ENCODE measurements at places on chromosomes 2 and 18.

GRCh38 chr18:63495675-63496074 is 18.9 kb downstream of the SERPINB5 start:
- DNase-seq: no peak

DNA sequence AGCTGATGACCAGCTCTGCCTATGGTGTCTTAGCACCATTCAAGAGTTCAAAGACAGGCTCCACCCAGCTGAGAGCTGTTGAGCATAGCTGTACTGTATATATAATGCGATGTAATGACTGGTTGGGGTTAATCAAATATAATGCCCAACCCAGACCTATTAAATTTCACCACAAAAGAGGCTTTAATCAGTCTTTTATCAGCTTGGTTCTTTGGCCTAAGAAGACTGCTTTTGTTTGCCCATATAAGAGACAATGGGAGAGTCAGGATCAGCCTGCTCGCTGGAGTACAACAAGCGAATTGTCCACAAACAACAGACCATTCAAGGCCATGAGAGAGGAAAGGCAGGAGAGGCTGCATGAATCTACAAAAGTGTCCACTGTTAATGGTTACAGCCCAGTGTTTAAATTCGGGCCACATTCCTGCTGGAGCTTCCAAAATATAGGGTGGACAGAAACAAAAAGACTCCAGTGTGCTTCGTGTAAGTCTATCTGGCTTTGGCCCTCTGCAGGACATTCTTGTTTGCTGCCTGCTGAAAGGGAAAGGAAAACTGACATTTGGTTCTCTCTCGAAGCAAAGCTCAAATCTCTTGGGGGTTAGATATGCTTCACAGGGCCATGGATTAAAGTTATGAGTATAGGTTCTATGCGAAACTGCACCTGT is 299.0 kb upstream of the FBXO11 start:
- no peak for DNase-seq

- no peak for DNase-seq
These were observed 791.9 kb upstream of the SOX11 start for GRCh38 chr2:4900242-4900641.

GRCh38 chr18:77899972-77900754 is 650.5 kb downstream of the GALR1 start:
- DNase-seq: peak; percentile 67

- DNase-seq: no peak
These were observed 81.6 kb downstream of the RTN4 start for GRCh38 chr2:54968561-54969218.

GRCh38 chr2:222711315-222711940 is 40.0 kb downstream of the MOGAT1 start:
- DNase-seq: no peak

GRCh38 chr2:18860179-18860578 is 270.8 kb upstream of the NT5C1B start:
- DNase-seq: no peak

GRCh38 chr18:32735781-32736180 is 37.0 kb downstream of the KLHL14 start:
- DNase-seq: no peak

DNA sequence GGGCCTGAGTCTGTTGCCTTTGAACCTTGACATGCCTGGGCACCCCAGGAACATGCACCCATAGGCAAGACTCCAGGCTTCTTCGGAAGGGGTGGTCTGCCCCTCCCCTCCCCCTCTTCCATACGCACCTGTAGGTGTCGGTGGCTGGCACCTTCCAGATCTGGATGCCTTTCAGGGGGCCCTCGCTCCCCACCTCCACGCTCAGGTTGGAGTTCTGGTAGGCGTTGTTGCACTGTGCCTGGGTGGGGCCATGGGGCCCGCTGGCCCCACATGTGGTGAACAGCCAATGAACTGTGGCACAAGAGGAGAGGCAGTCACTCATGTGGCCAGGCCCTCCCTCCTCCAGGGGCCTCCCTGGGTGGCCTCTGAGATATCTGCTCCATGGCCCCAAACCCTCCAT is 135.8 kb downstream of the CLIP4 start:
- DNase-seq: no peak

GRCh38 chr18:37383036-37383785 is 182.4 kb downstream of the CELF4 start:
- DNase-seq: no peak

- DNase-seq: no peak
These were observed 250.6 kb upstream of the HNRNPA3 start for GRCh38 chr2:176961775-176962619.

DNA sequence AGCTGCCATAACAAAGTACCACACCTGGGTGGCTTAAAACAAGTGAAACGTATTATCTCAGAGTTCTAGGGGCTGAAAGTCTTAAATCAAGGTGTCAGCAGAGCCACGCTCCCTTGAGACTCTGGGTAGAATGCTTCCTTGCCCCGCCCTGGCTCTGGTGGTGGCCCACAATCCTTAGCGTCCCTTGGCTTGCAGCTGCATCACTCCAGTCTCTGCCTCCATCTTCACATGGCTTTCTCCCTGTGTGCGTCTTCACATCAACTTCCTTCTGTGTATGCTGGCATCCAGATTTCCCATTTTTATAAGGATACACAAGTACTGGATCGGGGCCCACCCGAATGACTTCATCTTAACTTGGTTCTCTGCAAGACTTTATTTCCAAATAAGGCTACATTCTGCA is 62.5 kb downstream of the MRO start:
- DNase-seq: no peak

- no peak for DNase-seq
These were observed 384.9 kb upstream of the NXPH2 start for GRCh38 chr2:139165041-139165440.

DNA sequence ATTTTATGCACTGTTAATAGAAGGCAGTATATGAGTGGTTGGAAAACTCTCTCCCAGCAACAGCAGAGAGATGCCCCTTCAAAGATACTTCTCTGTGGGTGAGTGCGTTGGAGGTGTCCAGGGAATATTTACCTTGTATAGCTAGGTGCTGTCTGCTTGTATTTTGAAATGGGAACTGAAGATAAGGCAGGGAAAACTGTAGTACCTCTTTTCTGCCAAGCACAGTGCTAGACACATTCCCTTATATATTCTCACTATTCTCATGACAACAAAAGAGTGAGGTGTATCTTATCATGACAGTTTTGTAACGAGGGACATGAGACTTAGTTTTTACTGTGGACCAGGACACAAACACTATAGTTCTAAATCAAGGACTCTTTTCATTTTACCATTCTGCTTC is 2.1 kb downstream of the TTC39C start:
- DNase-seq: no peak

- DNase-seq: no peak
These were observed 70.8 kb downstream of the DTNA start for GRCh38 chr18:34780856-34781255.

DNA sequence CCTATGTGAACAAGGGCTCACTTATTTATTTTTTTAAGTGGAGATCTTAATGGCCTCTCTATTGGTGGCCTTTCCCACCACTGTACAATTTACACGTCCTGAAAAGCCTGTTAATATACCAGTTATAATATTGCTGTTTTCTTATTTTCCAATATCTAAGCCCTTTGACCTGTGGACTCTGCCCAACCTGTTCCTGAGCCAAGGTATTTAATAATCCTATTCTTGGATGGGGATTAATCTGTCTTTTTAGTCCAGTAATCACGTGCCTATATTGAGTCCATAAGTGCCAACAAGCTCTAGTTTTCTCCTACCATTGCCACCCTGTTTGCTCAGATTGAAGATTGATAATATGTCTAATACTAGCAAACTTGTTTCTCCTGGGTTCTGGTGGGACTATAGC is 42.7 kb downstream of the MBD5 start:
- DNase-seq: no peak

DNA sequence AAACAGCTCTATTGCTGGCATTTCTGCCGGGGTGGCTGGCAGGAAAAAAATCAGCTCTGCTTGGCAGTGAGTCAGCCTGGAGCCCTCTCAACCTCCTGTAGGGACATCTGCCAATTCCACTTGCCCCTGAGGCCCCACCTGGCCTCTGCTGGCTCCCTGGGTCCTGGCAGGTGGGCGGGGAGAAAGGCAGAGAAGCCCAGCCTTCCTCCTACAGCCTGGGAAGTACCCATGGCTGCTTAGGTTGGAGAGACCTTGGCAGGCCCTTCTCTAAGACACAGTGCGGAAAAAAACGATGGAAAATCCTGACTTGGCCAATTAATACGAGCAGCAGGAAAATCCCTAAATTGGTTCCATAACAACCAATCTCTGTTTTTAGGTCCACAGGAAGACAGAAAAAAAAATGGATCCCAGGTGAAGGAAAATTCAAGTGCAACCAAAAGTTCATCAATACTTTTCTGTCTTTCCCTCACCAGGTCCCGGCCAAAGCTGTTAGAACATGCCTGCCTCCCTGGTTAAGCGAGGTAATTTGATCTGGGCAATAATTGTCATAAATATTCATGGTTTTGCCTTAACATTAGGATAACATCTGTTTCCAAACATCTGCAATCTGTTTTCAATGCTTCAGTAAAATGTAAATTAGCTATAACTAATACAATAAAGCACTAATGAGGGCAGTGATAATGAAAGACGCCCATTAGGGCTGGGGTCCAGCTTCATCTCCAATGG is 245.9 kb downstream of the TFCP2L1 start:
- no peak for DNase-seq

GRCh38 chr2:55120634-55121359 is 70.5 kb upstream of the RTN4 start:
- no peak for DNase-seq

GRCh38 chr2:181847702-181848101 is 43.8 kb upstream of the ITPRID2 start:
- no peak for DNase-seq

GRCh38 chr18:60996822-60997221 is 336.4 kb upstream of the CDH20 start:
- DNase-seq: no peak

GRCh38 chr2:143132355-143132754 is 3.1 kb downstream of the ARHGAP15 start:
- no peak for DNase-seq

DNA sequence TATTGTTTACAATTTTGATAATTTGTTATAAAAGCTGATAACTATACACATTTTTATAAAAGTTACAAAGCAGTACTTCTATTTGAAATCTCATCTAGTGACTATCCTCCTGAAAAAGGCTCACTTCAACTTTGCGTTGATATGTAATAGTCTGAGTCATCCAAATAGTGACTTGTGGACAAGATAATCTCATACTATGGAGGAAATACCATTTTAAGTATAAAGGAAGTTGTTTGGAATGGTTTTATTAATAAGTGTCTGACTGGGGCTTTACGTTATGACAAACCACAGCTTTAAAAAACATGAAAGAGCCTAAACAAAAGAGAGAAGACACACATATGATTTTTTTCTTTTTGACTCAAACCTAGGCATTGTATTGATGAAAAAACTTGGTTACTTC is 272.3 kb upstream of the COL3A1 start:
- DNase-seq: no peak

- no peak for DNase-seq
These were observed 161.0 kb upstream of the ZFP36L2 start for GRCh38 chr2:43387092-43388062.

DNA sequence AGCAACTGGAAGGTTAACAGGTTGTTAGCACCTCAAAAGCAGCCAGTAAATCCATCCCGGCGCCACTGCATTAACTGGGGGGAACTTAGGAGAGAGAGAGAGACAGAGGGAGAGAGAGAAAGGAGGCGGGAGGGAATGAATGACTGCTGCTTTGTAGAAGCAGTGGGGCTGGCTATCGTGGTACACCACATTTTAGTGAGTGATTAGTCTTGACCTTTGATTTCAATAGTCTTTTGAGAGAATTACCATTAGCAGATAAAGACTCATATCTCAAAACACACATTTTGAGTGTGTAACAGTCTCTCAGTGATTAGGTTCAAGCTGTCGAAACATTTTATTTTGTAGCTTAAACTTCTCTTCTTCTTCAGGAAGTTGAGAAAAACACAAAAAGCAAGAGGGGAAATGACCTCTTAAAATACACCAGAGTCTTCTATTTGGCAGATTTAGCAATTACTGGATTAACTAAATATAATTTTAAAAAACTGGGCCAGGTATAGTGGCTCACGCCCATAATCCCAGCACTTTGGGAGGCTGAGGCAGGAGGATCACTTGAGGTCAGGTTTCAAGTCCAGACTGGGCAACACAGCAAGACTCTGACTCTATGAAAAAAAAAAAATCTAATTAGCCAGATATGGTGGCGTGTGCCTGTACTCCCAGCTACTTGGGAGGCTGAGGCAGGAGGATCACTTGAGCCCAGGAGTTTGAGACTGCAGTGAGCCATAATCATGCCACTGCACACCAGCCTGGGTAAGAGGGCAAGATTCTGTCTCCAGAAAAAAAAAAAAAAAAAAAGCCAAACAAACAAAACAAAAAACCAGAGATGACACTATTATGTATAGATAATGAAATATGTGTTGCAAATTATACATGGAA is 22.0 kb upstream of the PNO1 start:
- no peak for DNase-seq

- no peak for DNase-seq
These were observed 37.9 kb downstream of the USP34 start for GRCh38 chr2:61432990-61433389.

GRCh38 chr2:141707486-141707885 is 423.3 kb downstream of the LRP1B start:
- no peak for DNase-seq

DNA sequence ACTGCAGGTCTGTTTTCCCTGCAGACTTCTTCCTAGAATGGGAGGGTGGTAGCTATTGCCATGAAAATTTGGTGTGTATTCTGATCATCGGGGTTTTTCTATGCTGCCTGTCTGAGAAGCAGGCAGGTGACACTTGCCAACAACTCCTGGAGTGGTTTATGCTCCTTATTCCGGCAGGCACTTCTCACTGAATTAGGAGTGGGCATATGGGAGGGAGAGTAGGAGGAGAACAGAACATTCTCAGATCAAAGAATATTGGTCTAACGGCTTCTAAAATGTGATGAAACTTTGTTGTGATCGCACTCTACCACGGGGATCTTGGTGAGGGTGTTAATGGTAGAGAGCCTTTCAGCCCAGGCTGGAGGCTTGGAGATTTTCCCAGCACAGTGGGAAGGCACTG is 480.8 kb downstream of the PLCL1 start:
- DNase-seq: no peak

- DNase-seq: no peak
These were observed 35.2 kb upstream of the SCN9A start for GRCh38 chr2:166410828-166411472.

DNA sequence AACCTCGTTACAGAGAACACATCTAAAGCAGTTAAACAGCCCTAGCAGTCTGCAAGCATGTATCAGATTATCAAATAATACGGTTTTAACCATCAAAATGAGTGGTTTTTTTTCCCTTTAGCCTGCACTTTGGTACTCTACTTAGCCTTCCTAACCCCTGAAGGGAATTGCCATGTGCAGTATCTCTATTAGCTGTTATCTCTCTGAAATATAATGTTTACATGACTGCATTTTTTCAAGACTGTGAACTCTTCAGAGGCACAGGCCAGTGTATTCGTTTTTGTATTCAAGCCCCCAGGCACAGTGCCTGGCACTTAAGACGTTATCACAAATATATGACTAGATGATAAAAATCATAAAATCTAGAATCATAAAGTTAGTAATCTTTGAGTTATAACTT is 509.5 kb downstream of the PARD3B start:
- DNase-seq: no peak

- DNase-seq: no peak
These were observed 11.9 kb downstream of the CRIM1 start for GRCh38 chr2:36367486-36367885.

- no peak for DNase-seq
These were observed 363.3 kb upstream of the TFPI start for GRCh38 chr2:187917535-187917934.

GRCh38 chr2:110978756-110979470 is 141.8 kb upstream of the BCL2L11 start:
- DNase-seq: no peak

- no peak for DNase-seq
These were observed 18.5 kb downstream of the ACKR3 start for GRCh38 chr2:236587861-236588815.

- DNase-seq: peak; percentile 19
These were observed 359 bp downstream of the TGFBRAP1 start for GRCh38 chr2:105329197-105329554.

Data from activated CD4-positive, alpha-beta memory T cell treated with anti-CD3 and anti-CD28 coated beads, Interleukin-2, amount 10 ng/mL, durations not matched to agents 7 days and 5 days (primary cell).